ENCODE measurements at places on chromosomes 3 and 15.
A peak's percentile ranks its signal among the peaks of the same experiment; 100 is the strongest.

DNA sequence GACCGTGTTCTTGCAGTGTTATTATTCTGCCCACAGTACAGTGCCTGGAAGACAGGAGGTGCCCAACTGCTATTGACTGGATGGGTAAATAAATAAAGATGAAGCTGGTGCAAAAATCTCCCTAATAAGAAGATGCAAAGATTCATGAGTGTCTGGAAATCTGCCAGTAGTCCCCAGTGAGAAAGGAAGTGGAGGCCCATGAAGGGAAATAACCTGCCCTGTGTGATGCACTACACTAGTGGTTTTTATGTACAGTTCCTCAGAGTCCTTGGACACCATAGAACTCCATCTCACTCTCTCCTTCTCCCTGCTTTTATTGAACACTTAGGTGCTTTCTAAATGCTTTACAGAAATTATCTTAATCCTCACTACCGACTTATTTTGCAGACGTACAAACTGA, 8.3 kb upstream of the SUCLG2 start:
- ATAC-seq: peak; percentile 57

GRCh38 chr15:34616613-34617012, 33.2 kb upstream of the GOLGA8B start:
- peak; percentile 97 for ATAC-seq

- ATAC-seq: no peak
These were observed 32.3 kb upstream of the SYNPR start for GRCh38 chr3:63245726-63246241.

GRCh38 chr15:80695911-80696661, 976 bp downstream of the ABHD17C start:
- ATAC-seq: peak; percentile 20

GRCh38 chr3:47475029-47475569, 642 bp downstream of the SCAP start:
- peak; percentile 44 for ATAC-seq

DNA sequence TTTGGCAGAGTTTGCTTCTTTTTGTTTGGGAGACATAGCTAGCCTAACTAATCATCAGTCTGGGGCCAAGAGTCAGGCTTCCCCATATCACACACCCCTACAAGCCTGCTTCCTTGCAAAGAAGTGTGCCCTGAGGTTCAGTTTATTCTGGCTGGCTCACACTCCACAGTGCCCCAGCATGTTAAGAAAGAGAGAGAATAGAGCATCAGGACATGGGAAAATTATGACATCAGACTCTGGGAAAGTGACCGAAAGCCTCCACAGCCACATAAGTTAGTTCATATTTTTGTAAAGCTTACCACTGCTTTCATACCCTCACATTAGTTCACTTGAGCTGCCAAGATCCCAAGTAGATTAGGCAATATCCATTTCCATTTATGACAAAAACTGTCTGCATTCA, 63.0 kb upstream of the CFAP161 start:
- no peak for ATAC-seq

DNA sequence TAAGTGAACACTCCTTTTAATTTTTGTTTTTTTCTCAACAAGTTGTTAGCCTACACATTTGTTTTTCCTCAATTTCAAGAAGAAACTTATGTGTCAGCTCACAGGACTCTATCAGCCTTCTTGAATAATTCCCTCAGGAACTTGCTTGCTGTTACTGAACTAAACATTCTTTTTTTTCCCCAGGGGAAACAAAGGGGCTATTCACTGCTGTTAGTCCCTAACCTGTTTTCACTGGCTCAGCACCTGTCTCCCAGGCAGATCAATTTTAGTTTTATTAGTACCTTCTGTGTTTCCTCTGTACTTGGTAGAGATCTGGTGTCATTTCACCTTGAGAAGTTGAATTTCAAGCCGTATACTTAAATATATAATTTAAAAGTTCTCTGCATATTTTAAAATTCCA, 644.6 kb downstream of the CADM2 start:
- ATAC-seq: no peak

DNA sequence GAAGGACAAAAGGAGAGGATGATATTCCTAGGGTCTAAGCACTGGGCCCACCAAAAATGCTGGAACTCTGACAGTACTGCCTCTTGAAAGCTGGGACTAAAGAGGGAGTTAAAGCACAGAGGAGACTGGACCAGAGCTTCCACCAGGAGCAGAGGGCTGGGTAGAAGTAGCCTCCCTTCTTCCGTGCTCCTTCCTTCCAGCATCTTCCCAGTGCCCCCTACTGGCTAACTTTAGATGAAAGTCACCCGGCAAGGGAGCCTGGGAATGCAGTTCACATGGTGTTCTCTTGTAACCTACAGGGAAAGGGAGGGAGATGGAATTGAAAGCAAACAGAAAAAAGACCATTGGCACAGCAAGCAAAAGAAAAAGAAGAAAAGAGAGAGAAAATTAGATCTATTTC, 106.1 kb upstream of the COL8A1 start:
- ATAC-seq: no peak

DNA sequence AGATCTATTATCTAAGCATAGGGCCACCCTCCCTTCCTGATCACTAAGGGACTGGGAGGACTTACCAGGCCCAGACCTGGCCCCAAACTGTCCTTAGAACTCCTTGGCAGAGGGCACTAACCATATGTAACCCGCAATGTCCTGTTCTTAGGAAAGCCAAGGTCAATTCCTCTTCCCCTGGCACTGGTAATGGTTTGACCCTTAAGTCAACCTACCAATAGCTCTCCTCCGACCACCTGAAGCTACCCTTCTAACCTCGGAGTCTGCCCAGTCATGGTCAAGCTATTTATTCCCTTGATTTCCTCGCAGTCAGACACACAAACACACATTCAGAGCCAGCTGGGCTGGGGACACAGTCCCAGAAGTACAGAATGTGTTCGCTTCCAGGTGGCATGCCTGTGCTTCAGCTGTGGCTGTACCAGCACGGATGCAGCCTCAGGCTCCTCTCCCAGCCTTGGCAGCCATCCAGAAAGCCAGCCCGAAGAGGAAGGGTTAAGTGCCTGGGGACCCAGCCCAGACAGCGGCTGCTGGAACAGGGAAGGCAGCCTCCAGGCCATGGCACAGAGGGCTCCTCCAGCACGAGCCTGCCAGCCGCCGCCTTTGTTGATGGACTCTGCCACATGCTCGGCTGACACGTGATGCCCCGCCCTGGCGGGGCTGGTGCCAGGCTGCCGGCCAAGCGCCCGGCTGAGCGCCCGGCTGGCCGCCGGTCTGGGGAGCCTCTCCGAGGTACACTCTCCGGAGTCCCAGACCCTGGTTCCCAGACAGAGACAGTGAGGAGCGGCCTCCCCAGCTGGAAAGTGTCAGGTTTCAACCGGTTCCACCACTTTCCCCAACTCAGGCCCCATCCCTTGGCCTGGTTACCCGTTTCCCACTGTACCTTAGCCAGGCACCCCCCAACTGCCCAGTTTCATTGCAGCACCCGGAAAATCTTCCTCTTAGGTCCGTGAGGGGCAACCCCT, 5.5 kb downstream of the BMF start:
- ATAC-seq: no peak

GRCh38 chr3:72009851-72010443, 225.0 kb upstream of the PROK2 start:
- peak; percentile 90 for ATAC-seq

DNA sequence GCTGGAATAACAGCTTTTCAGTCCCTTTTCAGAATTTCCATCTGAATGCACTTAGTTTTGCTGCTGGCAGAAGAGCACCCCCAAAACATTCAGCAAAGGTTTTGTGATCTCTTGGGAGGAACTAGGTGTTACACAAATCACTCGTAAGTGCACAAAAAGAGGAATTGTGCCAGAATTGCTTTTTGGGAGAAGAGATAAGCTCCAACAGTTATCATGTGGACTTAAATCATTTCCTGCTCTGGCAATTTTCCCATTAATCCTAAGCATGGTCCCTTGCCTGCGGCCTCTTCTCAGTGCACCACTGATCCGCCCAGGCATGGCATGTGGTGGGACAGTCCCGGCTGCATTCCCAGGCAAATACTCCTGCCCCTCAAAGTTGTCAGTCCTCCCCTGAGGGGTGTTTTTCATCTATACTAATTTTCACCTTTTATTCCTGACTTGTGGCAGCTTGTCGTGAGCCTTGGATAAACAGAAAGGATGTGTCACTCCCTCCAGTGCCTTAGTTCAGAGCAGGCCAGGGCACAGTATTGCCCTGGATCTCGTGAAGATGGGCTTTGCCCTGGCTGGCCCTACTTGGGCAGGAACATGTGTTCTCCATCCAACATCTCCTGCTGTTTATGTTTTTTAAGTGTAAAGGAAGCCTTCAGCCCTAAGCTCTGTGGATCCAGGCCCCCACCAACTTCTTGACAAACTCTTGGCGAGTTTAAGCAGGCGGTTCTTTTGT, 44.6 kb upstream of the VILL start:
- ATAC-seq: no peak

DNA sequence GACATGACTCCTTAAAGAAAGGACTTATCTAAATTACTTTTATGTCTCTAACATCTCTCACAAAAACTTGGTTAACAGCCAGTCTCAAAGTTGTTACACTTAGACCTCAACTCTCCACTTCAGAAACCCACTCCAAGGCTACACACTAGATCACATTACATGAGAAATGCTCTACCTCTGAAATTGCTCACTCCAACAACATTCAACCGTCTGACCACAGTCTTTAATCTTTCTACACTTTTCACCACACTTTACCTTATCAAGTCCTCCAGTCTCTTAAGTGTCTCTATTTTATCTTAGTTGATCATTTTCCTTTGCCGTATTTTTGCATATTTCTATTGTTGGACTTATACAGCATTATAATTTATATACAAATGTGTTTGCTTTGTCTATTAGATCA, 5.8 kb downstream of the SLC12A6 start:
- ATAC-seq: peak; percentile 37

- no peak for ATAC-seq
These were observed 36.1 kb downstream of the HMG20A start for GRCh38 chr15:77456746-77457145.

- ATAC-seq: no peak
These were observed 51.9 kb downstream of the EPHB1 start for GRCh38 chr3:134846911-134847317.

DNA sequence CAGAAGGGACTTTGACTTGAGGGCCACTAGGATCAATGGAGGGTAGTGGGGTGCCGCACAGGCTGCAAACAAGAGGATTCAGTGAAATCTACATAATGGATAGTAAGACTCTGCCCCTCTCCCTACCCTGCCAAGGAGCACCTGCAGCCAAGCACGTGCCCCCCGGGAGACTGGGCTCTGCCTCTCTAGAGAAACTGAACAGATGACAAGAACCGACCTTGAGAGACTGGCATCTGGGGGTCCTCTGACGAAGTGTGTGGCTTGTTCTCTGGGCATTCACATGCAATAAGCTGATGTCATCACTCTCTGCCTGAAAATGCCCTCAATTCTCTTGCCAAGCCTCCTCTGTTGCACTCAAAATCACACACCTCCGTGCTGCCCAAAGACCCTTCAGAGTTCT, 132.3 kb downstream of the FAM43A start:
- ATAC-seq: no peak

- ATAC-seq: no peak
These were observed 4.3 kb upstream of the UACA start for GRCh38 chr15:70767667-70768066.
